ENCODE measurements at places on chromosomes 1 and 21. TPM values are rescaled to one million over a fixed set of nuclear protein-coding genes. Genes with fewer than 3 reads are reported as not detected.
A peak's percentile ranks its signal among the peaks of the same experiment; 100 is the strongest.

DNA sequence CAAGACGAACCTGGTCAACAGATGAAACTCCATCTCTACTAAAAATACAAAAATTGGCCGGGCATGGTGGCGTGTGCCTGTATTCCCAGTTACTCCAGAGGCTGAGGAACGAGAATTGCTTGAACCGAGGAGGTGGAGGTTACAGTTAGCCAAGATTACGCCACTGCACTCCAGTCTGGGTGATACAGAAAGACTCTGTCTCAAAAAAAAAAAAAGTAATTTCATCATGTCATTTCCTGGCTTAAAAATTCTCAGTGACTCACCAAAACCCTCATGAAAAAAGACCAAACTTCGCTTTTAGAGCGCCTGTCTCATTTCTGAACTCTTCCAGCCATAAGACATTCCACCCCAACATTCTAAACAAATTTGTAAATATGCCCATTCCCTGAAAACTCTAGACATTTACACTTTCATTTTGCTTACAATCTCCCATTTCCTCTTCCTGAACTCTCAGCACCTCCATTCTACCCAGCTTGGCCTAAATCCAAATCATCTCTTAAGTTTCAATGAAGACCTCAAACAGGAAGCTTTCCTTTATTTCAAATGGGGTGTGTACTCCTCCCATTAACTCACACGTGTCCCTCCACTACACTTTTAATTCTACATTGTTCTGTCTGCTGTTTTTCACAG lies 50.5 kb upstream of the PRRC2C start:
- peak; percentile 10 for DNase-seq

- peak; percentile 89 for DNase-seq
Observed at GRCh38 chr1:236904892-236905741, 99.1 kb downstream of the MT1HL1 start.

GRCh38 chr1:38330799-38331198 lies 284.2 kb upstream of the POU3F1 start:
- no peak for DNase-seq

The CEP350 gene
- polyA plus RNA-seq, result 8.1 TPM

The CFHR1 gene
- polyA plus RNA-seq, result 0.63 TPM

All from A549 (cell line).